ENCODE measurements at places on chromosomes 7 and 10.

DNA sequence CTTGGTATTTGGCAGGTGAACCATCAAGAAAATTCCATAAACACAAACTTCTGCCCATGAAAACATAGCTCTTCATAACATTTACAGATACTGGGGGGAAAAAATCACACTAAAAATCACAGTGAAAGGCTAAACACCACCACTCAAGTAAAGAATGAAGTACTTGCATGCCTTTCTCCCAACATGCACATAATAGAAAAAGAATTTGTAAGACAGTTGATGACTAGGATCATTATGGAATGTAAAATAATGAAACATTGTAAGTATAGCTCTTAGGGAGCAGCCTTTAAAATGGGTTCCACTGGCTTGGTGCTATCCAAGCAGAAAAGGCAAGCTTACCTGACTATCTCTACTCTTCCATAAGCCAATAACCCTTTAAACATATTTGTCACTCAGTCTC lies 299.9 kb upstream of the LRRN3 start:
- no peak for DNase-seq

GRCh38 chr7:12557282-12557681 lies 13.2 kb upstream of the SCIN start:
- no peak for DNase-seq

DNA sequence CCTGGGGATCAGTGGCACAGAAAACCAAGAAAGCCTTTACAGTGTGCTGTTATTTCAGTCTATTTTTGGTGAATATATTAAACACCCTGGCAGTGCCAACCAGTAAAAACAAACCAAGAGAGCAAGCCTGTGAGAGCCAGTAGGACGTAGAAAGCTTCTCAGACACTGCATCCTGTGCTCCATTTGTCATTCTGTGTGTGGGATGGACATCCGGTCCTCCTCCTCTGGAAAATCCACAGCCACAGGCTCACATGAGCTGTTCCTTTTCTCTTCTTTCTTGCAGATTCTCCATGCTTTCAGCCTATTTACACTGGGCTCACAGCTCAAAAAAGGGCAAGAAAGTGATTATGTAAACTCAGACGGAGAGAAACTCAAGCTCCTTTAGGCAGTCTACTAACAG lies 119.7 kb upstream of the YAE1 start:
- DNase-seq = no peak

DNA sequence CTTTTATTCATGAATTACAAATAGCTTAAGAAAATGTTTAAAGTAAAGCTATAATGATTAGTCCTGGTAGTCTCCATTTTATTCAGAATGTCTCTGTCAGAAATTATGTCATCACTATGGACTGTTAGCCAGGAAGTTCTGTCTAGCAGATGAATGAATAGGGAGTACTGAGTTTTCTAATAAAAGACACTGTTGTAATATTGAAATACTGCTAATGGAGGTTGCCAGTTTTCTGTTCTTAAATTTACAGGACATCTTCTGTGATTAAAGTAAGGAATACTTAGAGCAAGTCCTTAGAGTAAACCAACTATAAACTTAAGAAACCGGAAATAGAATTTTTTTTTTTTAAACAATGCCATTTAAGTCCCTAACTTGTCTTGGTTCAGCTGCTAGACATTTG lies 309.8 kb downstream of the ADK start:
- no peak for DNase-seq

- no peak for DNase-seq
Observed at GRCh38 chr7:35450456-35451214, 196.7 kb upstream of the TBX20 start.

DNA sequence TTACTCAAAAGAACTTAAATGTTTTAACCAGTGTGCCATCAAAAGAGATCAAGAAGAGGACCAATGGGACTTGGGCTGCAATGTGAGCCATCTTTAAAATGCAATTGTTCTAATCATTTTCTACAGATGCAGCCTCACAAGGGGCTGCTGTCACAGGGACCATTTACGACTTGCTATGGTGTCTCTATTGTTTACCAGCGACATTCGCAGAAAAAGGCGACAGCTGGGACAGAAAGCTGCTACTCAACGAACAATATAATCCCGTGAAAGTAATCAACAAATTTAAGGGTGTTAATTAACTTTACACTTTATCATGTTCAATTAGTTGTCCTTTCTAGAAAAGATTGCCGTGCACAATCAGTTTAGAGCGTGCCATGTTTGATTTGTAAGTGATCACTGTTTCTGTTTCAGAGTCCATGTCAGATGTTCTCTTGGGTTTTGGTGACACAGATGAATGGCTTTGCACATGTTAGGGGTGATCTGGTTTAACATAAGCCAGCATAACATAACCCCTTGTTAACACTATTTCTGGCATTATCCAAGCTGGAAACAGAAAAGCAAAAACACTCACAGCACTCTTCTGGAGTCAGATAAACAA lies 110.8 kb downstream of the HIBADH start:
- DNase-seq = no peak

- DNase-seq = no peak
Observed at GRCh38 chr10:74110120-74110519, 40.5 kb downstream of the AP3M1 start.

- DNase-seq = no peak
Observed at GRCh38 chr10:110865809-110866482, 5.8 kb upstream of the PDCD4 start.

GRCh38 chr7:133081119-133081598 lies 731 bp downstream of the CHCHD3 start:
- DNase-seq = no peak

DNA sequence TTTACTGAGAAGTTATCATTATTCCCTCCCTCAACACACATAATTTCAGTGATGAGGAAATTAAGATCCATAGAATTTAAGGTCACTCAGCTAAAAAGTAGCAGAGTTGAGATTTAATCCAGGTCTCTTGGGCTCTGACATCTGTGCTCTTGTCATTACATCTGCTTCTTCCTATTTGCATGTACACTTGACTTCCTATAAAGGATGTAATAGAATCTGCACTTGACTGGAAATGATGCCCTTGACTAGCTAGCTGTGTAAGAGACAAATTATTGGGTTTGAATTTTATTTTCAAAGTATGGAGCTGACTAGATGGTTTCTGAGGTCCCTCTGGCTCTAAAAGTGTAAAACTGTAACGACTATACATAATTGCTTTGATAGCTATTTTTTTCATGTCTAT lies 59.5 kb downstream of the AGK start:
- DNase-seq = no peak

- DNase-seq = no peak
Observed at GRCh38 chr10:31188792-31189406, 130.1 kb upstream of the ZEB1 start.

DNA sequence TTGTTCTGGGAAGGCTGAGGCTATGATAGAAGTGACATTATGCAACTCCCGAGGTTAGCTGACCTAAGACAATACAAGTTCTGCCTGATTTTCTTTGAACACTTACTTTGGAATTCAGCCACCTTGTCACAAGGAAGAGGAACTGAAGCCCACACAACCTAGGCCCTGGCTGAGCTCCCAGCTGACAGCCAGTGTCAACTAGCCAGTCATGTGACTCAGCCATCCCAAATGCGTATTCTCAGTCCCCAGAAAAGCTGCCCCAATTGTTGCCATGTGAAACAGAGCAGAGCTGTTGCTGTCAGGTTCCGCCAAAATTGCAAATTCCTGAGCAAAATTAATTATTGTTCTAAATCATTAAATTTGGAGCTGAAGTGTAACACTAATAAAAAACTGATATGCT lies 1010.0 kb downstream of the XPNPEP1 start:
- no peak for DNase-seq

- no peak for DNase-seq
Observed at GRCh38 chr7:132065193-132065988, 509.0 kb upstream of the PODXL start.

GRCh38 chr10:15374566-15374965 lies 3.5 kb upstream of the FAM171A1 start:
- no peak for DNase-seq

- no peak for DNase-seq
Observed at GRCh38 chr10:111706331-111706730, 477.2 kb downstream of the GPAM start.

GRCh38 chr10:5534051-5534821 lies 9.5 kb downstream of the CALML3 start:
- no peak for DNase-seq

GRCh38 chr7:88357781-88358525 lies 51.3 kb upstream of the STEAP4 start:
- DNase-seq = no peak

DNA sequence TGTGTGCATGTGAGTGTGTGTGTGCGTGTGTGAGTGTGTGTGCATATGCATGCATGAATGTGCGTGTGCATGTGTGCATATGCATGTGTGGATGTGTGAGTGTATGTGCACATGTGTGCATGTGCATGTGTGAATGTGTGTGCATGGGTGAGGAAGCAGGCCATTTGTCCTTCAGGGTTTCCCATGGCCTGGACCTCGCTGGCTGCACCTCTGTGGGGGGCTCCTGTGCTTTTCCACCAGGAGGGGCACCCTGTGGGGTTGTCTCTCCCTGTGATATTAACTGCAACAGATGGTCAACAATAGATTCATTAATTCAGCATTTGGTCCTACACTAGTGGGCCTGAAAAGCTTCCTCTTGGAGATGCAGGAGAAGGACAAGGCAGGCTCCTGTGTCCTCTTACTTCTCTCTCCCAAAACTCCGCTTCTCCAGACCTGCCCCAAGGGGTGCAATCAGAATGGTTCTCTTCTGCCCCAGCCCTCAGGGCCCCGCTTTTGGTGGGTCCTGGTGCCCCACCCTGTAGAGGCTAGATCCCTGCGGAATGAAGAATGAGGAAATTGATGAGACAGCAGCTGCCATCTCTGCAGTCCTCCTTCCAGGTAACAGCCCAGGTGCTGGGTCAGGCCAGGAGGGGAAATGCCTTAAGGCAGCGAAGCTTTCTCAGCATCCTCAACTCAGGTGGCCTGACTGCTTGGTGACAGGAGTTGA lies 41.5 kb upstream of the NUB1 start:
- no peak for DNase-seq

GRCh38 chr7:2124604-2125345 lies 108.0 kb downstream of the MAD1L1 start:
- DNase-seq = no peak

DNA sequence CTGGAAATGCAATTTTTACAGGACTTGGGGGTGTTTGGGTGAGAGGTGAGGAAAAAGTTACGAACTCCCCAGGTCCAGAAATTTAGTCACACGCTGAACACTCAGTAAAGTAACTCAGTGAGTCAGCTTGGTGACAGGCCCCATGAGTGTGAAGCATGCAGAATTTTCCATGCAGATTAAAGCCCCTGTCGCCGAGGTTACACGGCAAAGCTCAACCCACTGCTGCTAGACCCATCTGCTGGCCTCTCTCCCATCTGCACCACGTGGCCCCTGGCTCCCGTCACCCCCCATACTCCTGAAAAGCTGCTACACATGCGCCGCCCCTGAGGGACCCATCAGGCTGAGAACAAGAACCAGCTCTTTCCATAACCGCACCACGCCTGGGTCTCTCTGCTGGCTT lies 7.0 kb upstream of the MMP21 start:
- DNase-seq = no peak

GRCh38 chr10:29239569-29240472 lies 49.0 kb upstream of the LYZL1 start:
- DNase-seq = no peak

DNA sequence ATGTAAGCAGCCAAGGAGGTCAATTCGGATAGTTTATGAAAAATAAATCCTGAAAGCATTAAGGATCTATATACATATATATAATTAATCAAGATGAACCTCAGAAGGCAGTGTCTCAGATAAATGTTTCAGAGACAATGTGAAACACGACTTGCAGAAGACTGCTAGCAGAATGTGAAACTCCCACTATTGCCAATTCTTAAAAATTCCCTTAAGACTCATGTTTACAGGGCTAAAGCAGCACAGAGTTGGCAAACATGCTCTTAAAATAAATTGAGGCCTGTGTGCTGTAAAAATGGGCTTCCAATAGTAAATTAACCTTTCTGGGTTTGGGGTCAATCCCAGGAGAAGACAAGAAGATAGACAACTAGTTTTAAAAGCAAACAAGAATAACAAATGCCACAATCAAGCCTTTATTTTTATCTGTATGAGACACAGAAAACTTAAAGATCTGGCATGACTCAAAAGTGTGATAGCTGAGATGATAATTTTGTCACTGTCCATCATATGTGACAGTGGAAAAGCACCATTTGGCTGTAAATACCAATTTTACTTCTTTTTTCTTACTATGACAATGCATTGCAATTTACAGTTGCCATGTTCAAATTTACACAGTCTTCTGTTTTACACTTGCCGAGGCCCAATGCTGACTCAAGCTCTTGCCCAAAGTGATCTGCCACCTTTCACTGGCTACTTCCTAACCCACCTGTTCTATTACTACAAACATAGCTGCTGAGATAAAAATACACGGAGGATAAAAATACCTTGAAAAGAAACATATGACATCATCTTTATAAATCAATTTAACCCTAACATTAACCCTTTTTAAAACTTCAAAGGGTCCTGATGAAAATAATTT lies 78.6 kb downstream of the CHCHD3 start:
- DNase-seq = no peak

GRCh38 chr7:1530946-1531262 lies 402 bp downstream of the MAFK start:
- DNase-seq = no peak

- no peak for DNase-seq
Observed at GRCh38 chr7:101919363-101920115, 102.1 kb downstream of the CUX1 start.

DNA sequence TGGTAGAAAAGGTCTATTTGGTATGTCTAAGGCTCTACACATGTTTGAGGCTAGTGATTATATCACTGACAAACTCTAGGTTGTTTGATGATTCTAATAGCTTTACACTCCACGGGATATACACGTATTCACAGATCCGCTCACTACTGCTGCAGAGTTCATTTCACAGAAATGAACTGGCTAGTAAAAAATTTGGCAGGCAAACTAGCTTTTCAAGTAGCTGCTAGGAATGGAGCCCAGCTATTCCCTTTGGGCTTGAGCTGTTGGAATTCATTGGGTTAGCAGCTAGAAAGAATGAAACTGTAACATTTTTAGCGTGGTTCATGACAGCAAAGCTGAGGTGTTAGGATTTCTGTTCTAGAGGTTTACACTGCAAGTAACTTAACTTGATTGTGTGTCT lies 37.6 kb downstream of the R3HCC1L start:
- DNase-seq = no peak

- DNase-seq = no peak
Observed at GRCh38 chr7:18401757-18402156, 93.8 kb upstream of the HDAC9 start.

- no peak for DNase-seq
Observed at GRCh38 chr10:116298586-116298985, 25.6 kb upstream of the GFRA1 start.

GRCh38 chr7:68107968-68108367 lies 1111.3 kb downstream of the TYW1 start:
- no peak for DNase-seq

GRCh38 chr7:4822677-4823076 lies 39.2 kb downstream of the PAPOLB start:
- DNase-seq = no peak
